ENCODE measurements at places on chromosomes 11 and 22.

GRCh38 chr11:34284811-34285481, 72.9 kb downstream of the ABTB2 start:
- DNase-seq = no peak

- no peak for DNase-seq
Measured at GRCh38 chr11:94934362-94934761, 39.0 kb downstream of the CWC15 start.

DNA sequence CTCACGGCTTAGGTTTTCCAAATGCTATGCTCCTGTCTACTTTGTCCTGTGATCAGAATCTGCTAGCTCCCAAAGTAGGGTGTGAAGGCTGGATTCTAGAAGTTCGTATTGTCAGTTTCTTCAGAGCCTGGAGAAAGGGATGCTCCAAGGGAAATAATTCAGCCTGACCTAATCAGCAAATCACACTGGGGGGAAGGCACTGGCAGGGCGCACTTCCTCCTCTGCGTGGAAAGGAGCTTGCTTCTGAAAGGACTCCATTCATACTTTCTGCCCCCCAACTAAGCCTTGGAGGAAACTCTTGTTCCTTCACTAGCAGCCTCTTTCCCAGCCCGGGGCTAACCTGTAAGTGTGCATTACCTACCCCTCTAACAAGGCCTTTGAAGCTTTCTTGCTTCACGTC, 165.9 kb downstream of the NAV2 start:
- DNase-seq = no peak

DNA sequence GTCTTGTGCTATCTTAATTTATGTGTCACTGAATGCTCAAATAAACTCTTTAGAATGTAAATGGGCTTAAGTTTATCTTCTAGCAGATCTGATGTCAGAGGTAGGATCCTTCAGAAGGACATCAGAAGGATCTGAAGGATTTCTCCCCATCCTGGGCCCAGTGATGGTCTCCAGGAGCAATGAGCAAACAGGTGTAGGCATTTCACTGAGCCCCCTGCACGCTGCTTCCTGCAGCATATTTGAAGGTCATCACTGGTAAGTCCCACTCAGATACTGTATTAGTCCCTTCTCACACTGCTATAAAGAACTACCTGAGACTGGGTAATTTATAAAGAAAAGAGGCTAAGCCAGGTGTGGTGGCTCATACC, 4.5 kb downstream of the GSTP1 start:
- DNase-seq = no peak

DNA sequence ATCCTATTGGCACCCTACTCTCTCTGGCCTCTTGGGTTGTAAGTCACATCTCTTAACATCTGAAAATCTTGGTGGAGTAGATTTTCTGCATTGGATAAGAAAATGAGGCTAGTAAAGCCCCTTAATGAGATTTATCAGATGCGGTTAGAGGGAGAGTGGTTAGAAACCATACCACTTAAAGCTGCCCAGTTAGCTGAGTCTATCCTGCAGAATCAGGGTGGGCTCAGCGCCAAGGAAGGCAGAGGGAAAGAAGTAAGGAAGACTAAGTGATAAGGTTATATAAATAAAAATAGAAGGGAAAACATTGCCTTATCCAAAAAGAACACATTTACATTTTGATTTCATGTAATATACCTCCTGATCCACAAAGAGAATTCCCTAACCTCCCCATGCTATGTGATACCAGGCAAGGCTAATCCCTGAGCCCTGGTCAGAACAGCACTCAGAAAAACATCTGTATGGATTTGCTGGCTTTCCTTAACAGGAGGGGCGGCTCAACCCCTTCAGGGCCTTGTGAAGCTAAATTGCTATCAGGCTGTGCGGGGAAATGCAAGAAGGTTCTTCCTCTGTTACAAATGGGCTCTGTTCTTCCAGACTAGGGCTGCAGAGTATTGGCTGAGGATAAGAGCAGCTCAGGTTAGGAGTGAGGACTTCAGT, 101.7 kb downstream of the SNX19 start:
- DNase-seq = no peak

DNA sequence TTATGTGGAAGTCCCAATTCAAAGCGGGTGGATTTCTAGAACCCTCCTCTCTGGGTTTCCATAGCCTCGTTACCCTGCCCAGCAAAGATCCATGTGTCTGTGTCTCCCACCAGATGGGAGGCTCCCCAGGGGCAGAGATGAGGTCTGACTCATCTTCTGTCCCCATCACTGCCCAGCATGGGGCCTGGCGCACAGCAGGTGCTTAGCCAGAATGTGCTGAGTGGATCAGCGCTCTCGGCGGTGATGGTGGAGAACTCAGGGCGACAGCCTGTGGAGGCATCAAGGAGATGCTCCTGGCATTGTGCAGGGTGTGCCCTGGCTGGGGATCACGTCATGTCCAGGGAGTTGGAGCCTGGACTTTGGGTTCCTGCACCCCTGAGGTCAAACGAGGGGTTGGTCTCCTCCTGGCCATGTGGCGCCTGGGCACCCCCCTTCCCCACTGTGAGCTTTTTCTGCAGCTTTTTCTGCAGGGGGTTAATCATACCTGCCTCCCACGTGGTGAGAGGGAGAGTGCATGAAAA, 46.1 kb upstream of the RFPL3 start:
- DNase-seq = no peak

GRCh38 chr11:133918608-133919260, 38.0 kb downstream of the IGSF9B start:
- no peak for DNase-seq

DNA sequence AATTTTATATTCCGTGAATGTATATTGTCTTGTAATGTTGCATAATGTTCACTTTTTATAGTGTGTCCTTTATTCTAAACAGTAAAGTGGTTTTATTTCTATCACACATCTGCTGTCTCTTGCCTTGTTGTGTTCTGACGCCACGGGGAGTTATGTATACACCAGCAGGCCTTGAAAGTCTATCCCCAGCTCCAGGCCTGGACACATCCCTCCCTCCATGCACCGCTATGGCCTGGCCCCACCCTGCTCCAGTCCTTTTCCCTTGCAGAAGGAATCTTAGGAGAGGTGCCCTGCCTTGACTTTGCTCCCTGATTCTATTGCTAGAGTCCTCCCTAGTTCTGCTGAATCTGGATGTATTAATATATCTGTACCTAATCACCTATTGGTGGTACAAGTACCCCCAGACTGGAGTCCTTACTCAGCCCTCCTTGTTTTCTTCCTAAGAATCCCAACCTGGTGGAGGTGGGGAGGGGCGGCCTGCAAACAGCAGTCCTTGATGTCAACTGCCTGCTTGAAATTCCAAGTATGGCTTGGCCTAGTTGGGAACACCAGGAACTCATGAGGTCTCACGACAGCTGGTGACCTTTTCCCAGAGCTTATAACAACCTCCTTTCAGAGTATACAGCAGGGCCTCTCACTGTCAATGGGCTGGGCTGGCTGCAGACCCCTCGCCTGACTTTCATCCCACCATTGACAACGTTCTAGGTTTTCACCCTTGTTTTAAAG, 61.6 kb downstream of the TIMP3 start:
- DNase-seq = no peak

DNA sequence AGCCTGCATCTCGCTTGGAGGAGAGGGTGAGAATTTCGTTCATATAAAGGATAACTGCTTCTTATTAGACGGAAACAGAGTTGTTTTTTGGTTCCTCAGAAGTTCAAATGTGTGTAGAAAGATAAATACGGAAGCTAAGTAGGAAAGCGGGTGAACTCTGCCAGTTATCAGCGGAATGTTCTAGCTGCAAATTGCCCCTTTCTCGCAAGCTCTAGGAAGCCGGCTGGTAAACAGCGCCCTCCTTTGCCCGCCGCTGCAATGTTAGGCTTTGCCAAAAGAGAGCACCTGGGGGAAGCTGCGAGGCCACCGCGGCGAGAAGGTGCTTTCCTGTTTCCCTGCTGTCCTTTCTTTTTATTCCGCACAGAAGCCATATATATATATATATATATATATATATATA, 67.0 kb downstream of the IGLL5 start:
- DNase-seq = peak; percentile 55

DNA sequence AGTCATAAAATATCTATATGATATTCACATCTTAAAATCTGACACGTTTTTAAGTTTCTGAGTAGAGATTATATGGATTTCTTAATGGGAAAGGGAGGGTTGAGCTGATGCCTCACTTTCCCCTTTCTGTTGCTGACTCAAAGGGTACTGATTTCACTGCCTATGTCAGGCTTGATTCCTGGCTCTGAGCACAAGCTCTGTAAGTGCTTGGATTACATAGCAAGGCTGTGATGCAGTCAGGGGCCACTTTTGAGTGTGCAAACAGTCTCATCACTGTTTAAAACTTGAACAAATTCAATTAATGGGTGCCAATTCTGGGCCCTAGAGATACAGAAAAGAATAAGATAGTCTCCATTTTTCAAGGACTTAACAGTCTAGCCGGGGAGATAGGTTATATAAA, 14.4 kb downstream of the ATXN10 start:
- no peak for DNase-seq

DNA sequence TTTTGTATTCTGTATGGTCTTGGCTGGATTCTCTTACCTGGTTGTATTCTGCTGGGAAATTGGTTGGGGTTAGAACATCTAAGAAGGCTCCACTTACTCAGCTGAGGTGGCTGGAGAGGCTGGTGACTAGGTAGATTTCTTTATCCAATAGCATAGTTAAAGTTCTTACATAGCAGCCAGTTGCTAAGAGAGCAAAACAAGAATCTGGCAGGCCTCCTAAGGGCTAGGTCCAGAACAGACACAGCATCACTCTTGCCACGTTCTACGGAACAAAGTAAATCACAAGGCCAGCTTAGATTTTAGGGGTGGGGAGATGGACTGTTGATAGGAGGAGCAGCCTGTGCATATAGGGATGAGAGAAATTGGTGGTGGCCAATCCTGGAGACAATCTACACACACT, 141.3 kb upstream of the CCDC90B start:
- DNase-seq = no peak

- no peak for DNase-seq
Measured at GRCh38 chr11:105574974-105575373, 34.9 kb upstream of the GRIA4 start.

DNA sequence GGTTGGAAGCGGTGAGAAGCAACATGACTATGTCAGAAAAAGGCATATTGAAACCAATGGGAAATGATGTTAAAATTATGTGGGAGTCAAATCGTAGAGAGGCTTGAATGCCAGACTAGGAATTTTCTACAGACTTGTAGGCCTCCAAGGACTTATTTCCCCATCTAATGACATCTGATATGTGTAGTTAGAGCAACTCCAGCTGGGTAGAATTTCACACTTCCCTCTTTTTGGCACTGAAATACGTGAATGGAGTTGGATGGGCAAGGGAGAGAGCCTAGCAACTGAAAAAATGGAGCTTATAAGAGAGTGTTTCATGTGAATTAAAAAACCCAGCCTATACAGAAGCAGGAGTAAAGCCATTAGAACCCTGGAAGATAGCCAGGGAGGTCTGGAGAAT, 304.2 kb downstream of the INSC start:
- DNase-seq = no peak

- DNase-seq = no peak
Measured at GRCh38 chr22:32286290-32286840, 31.2 kb upstream of the SLC5A4 start.

DNA sequence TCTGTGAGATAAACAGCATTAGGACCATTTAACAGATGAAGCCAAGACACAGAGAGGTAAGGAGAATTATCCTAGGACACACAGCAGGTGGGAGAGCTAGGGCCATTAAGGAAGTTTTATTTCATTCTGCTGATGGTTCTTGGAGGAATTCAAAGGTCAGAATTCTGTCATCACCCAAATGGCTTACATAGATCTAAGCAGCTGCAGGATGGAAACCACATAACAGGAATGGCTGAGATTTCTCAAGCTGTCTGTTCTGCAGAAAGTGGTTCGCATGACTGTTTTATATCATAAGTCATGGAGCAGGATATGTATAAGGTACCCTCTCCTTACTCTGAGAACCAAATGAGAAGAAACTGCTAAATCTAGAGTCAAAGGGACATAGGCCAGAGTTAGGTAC, 163.2 kb upstream of the NARS2 start:
- DNase-seq = no peak

DNA sequence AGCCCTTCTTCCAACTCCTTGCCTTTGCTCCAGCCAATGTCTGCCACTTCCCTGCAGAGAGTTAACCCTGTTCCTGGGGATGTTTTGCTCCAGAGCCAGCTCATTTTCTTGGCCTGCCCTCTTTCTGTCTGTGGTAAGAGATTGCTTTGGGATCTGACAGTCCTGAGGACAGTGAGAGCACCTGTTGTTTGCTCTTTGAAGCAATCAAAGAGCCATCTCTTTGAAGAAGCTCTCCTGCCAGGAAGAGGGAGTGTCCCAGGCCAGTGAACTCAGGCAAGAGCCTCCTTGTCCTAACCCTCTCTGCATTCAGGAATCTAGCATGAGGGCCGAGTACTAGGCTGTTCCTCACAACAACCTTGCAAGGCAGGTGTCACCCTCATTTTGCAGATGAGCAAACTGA, 42.2 kb downstream of the TRAF6 start:
- no peak for DNase-seq

GRCh38 chr22:41034706-41035105, 57.7 kb upstream of the EP300 start:
- no peak for DNase-seq

DNA sequence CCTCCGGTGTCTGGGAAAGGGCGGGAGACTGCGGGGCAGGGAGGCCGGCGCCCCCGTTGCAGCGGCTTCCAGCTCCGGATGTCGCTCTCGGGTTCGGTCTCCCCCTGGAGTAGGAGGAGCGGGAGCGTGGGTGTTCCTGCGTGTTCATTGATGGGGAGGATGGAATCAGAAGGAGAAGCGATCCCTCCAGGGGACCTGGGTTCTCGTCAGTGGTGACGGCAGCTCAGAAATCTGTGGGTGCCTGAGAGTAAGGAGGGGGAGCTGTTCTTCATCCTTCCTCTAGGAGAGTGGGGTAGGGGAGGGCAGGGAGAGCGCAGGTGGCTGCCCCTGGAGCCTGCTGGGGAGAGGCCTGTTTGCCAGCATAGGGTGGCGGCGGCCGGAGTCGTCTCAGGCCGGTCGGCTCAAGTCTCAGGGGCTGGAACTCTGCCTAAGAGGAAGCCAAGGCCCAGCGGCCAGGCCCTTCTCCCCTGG, 1.1 kb downstream of the UBASH3B start:
- DNase-seq = peak; percentile 57

- no peak for DNase-seq
Measured at GRCh38 chr11:94968334-94968958, 4.9 kb downstream of the CWC15 start.
